ENCODE measurements at places on chromosomes 3 and 15.
A peak's percentile ranks its signal among the peaks of the same experiment; 100 is the strongest.

DNA sequence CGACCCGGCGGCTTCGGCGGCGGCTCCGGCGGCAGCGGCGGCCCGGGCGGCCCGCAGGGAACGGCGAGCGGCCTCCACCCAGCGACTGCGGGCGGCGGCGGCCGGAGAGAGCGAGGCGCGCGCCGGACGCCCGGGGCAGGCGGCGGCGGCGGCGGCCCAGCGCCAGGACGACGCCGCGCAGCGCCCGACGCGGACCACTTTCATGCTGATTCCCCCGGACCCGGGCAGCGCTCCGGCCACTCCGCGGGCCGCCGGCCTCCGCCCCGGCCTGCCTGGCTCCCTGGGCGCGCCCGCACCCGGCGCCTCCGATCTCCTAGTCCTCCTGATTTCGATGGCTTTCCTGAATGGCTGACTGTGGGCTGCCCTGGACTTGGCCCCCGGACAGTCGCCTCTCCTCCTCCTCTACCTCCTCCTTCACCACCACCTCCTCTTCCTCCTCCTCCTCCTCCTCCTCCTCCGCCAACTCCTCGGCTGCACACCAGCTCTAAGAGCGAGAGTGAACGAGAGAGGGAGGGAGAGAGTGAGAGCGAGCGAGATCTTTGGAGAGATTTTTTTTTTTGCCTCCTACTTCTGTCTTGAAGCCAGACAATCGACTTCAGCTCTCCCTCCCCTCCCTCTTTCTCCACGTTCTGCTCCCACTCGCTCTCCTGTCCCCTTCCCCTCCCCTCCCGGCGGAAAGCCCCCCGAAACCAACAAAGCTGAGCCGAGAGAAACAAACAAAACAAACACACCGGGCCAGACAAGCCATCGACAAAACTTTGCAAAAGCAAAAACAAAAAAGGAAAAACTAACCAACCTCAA lies 844 bp downstream of the NR2F2 start:
- DNase-seq: no peak

DNA sequence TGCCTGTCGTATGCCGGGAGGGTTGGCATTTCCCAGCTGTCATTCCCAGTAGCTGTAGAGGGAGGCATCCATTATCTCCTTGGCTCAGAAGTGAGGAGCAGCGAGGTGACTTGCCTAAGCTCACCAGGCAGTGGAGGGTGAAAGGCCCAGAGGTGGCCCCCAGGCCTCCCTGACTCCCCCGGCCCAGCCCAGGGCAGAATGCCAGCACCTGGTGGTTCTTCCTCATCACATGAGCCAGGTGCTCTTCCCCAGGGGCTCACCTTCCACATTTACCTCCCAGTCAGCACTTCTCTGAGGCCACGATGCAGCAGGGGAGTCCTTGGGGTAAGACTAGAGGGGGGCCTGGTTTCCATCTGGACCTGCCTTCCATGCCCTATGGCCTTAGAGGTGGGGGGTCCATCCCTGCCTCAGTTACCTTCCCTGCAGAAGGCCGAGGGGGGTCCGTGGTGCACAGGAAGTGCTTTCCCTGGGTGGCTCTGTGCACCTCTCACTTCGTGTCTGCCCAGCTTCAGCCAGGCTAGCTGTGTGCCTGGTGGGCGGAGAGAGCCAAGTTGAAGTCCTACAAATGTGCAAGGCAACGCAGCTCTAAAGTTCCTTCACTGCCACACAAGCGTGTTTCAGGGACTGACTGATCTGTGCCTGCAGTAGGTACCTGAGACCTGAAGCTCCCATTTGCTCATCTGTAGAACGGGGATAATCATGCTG lies 70.3 kb upstream of the PLXNA1 start:
- DNase-seq: peak; percentile 14

GRCh38 chr15:37138591-37139215 lies 38.4 kb upstream of the MEIS2 start:
- DNase-seq: peak; percentile 62

DNA sequence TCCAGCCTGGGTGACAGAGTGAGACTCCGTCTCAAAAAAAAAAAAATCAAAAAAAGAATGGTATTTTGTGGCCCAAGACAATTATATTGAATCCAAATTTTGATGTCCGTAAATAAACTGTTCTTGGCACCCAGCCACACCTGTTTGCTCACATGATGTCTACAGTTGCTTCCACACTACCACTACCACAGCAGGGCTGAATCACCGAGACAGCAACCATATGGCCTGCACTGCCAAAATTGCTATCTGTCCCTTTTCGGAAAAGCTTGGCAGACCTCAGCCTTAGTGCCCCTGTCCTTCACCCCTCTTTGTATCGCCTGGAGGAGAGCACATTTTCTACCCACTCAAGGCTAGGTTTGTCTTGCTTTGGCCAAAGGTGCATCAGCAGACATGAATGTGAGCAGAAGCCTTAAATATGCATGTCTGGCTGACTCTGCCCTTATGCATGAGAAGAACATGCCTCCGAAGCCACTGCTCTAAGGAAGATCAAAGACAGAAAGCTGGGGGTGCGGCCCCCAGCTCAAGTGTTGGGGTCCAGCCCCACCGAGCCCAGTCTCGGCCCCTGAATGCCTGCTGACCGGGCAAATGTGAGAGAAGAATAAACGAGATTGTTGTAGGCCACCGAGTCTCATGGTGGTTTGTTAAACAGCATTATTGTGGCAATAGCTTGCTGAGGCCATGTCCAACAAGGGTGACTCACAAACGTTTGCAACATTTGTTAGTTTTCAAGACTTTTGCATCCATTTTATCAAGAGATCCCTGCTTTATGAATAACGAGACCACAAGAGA lies 108.1 kb downstream of the TPRA1 start:
- no peak for DNase-seq

DNA sequence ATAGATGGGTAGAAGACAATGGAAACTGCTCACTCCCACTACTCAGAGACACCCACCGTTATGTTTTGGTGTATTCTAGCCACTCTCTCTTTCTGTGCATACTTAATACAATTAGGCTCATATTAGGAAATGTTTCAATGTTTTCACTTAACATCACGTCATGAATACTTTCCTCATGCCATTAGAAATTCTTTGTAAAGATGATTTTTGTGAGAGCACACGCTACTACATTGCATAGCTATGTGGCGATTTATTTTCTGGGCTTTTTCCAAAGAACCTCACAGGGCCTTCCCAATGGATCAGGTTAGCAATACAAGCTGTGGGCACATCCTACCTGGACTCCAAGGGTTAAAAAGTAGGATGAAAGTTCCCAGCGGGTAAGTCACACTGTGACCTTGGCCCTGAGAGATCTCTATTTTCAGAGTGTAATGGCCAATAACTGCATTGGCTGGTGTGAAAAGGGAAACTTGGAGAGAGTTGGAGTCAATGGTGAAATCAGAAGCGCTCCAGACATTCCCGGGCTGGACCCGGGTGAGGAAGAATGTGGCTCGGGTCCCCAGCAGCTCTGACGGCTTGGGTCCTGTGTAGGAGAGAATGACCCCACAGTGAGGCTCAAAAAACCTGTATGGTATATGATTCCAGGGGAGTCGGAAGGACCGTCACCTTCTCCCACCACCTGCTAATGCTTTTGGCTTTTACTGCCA lies 25.8 kb upstream of the TGM5 start:
- DNase-seq: no peak

- no peak for DNase-seq
Measured at GRCh38 chr3:191345334-191345733, 15.0 kb upstream of the UTS2B start.

GRCh38 chr3:188326968-188327367 lies 173.0 kb downstream of the LPP start:
- DNase-seq: no peak

GRCh38 chr15:57516327-57517029 lies 75.2 kb upstream of the MYZAP start:
- DNase-seq: no peak

DNA sequence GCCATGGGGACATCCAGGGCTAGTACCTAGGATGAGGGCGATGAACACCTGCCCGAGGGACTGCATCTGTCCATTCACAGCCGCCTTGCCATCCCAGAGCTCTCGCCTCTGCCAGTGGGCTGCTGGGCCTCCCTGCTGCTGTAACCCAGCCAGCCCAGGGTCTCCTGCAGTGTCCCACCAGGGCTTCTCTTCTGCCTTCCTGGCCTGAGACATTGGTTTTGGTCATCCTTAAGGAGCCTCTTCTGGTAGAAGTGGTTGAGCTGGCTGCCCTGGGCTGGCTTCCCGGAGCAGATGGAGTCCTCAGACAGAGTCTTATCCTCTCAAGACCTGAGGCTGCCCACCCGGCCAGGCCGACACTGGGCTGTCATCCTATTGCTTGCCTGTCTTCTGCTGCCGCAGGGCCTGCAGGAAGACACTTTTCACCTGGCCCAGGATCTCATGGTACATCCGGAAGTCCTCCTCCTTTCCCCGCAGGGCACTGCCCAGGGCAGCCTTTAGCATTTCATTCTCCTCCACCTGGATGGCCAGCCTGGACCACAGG lies 6.1 kb upstream of the HHATL start:
- no peak for DNase-seq

DNA sequence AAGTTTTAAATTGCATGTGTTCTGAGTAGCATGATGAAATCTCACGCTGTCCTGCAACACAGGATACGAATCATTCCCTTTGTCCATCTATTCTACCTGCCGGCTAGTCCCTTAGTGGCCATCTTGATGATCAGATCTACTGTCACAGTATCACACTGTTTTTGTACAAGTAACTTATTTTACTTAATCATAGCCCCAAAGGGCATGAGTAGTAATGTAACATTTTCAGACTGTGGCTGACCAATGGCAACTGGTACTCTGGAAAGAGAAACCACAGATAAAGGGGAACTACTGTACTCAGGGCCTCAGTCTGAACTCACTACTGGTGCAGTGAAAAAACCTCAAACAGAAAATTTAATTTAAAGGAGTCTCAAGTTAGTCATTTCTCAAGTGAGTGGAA lies 127.3 kb upstream of the MRPL3 start:
- no peak for DNase-seq

DNA sequence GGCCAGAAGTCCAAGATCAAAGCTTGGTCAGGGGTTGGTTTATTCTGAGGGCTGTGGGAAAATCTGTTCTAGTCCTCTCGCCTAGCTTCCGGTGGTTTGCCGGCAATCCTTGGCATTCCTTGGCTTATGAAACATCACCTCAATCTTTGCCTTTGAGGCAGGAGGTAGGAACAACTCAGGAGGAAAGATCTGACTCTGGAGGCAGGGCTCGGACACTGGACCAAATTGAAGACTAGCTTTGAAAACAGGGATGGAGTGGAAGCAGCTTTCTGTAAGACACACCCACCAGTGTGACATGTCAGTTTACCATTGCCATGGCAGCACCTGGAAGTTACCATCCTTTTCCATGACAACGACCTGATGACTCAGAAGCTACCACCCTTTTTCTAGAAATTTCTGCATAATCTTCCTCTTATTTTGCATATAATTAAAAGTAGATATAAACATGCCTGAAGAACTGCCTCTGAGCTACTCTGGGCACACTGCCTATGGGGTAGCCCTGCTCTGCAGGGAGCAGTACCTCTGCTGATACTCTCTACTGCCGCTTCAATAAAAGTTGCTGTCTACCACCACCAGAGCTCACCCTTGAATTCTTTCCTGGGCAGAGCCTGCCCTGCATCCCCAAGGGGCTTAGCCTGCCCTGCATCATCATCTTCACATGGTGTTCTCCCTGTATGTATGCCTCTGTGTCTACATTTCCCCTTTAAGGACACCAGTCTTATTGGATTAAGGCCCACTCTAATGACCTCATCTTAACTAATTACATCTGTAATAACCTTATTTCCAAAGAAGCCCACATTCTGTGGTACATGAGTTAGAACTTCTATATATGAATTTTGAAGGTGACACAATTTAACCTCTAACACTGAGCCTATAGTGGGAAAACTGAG lies 38.3 kb upstream of the TM4SF4 start:
- no peak for DNase-seq

GRCh38 chr15:28977377-28978010 lies 91.7 kb downstream of the APBA2 start:
- DNase-seq: no peak

DNA sequence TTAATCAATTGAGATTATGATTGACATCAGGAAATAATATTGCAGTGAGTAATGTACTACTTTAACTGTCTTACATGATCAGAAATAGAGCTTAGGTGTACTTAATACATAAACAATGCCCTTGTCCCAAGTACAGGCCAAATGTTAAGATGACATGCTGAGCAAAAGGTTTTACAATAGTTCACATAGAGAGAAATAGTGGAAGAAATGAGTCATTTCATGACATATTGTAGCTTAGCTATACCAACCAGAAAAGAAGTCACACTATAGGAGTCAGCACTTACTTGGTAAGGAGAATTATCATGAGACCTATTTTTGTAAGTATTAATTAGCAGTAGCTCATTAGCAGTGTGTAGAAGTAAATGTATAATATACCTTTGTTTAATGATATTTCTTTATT lies 96.4 kb upstream of the NANOGP8 start:
- DNase-seq: no peak

- DNase-seq: no peak
Measured at GRCh38 chr15:61308437-61308836, 79.3 kb upstream of the RORA start.

DNA sequence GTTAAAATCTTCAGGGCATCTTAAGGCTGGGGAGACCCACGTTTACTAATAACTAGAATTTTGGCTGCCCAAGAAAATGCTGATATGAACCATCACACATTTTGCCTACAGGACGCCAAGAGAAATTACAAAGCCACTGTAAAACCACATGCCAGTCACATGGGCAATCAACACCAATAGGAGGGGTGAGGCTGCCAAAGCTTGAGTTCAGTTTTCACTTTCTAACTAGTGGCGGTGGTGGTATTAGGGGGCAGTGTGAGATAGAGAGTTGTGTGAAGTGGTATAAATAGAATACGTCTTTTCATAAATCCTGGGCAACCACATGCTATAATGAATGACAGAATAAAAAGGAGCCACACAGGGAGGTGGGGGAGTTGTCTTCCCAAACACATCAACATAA lies 147.3 kb downstream of the WNT5A start:
- no peak for DNase-seq

GRCh38 chr3:139043554-139044365 lies 932 bp downstream of the PRR23C start:
- DNase-seq: no peak

GRCh38 chr3:157381606-157382005 lies 55.0 kb upstream of the PTX3 start:
- DNase-seq: no peak

- no peak for DNase-seq
Measured at GRCh38 chr3:196624067-196624790, 15.3 kb upstream of the NRROS start.

DNA sequence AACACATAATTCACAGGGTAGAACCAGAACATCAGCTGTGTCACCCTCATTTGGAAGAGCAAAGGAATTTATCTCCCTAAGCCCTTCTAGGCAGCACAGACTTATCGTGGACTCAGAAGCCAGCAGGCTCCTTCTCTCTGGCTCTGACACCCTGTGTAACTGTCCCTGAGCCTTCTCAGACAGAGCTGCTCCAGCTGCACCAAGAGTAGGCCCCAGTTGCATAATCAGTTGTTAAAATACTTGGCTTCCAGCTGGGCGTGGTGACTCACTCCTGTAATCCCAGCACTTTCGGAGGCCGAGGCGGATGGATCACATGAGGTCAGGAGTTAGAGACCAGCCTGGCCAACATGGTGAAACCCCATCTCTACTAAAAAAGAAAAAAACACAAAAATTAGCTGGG lies 49.4 kb upstream of the ACVR2B start:
- DNase-seq: no peak

GRCh38 chr3:194773216-194773615 lies 87.5 kb downstream of the FAM43A start:
- no peak for DNase-seq

GRCh38 chr3:40237889-40238571 lies 71.5 kb upstream of the EIF1B start:
- no peak for DNase-seq
